ENCODE measurements at places on chromosomes 3 and 15.

GRCh38 chr15:74402873-74403587, 30.7 kb downstream of the SEMA7A start:
- peak; percentile 57 for DNase-seq

DNA sequence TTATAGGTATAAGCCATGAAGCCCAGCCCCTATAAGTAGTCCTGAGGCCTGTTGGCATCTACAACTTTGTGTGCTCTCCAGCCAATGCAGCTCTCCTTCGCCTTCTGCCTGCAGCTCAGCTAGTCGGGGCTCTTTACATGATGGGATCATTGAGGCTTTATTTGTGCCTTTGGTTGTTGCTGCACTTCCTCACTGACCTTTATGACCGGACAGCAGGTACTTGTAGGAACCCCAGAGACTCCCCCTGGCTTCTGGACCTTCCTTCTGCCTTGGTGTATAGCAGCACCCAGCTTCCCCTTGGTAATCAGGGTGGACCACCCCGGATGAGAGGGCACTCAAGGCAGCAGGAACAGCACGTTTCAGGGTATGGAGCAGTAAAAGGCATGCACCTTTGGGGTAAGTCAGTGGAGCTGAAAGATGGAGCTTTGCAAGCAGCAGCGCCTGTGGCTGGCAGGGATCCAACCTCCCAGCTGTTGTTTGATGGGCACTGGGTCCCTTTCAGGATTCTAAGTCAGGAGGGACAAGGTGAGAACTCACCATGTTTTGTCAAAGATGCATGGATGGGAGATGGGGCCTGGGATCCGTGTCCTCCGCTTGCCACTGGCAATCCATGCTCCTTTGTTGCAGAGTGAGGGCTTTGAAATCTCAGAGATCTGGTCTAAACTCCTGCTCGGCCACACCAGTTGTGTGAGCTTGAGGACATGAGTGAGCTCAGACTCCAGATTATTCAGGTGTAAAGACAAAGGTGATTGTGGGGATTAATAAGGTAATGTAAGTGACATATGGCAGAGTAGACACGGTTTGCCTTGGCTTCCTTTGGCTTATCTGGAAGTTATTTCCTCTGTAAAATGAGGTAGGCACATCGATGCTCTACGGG, 65.1 kb upstream of the KLF13 start:
- DNase-seq = no peak

DNA sequence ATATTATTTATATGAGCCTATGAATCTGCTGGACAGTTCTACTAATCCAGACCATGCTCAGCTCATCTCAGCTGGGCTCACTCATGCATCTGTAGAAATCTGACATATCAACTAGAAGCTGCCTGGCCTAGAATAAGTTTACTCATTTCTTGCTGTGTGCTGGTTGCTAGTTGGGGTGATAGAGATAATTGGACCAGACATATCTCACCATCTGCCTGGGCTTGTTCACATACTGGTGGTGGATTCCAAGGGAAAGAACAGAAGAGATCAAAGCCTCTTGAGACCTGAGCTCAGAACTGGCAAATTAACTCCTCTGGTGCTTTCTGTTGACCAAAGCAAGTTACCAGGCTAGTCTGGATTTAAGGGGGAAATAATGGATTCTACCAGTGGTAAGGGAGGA, 109.1 kb downstream of the NSUN3 start:
- DNase-seq = no peak

DNA sequence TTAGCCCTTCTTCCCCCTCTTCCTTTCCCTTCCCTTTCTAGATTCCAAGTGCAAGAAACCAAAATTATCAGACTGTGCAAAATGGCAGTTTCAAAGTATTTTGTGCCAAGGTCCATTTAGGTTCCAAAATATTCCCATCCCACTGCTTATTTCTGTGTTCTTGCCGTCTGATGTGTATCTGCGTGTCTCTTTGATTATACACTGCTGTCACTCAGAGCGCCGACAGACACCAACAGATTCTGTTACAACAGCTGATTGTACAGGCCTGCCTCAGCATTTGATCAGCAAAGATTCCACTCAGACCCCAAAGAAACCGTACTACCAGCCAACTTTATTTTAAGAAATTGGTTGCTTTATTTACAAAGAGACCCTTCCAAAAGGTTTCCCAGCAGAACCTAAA, 225.6 kb upstream of the SATB1 start:
- DNase-seq = no peak

- DNase-seq = no peak
Measured at GRCh38 chr15:44319385-44319784, 30.9 kb downstream of the GOLM2 start.

GRCh38 chr3:184004476-184004875, 13.2 kb downstream of the ABCC5 start:
- DNase-seq = peak; percentile 49

- no peak for DNase-seq
Measured at GRCh38 chr15:87602371-87602770, 654.2 kb downstream of the NTRK3 start.

DNA sequence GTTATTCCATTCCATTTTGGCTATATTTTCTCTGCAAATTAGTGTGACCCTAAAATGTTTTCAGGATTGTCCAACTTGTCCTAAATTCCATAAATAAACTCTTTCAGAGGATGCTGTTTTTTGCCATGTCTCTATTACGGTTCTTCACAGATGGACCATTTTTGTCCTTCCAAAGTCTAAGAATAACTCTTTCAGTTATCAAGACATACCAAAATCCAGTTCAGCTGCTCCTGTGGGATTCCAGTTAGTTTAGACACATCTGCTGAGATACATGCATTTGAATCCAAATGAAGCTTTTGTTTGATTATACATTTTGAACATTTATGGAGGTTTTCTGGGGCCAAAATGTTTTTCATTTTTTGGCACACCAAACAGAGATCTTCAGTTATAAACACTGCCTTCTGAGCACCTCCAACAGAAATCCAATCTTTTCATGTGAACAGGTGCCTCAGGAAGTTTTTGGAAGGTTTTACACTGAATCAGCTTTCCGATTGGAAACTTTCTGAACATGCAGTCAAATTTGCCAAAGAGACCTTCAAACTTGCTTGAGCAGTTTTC, 80.7 kb downstream of the TIGIT start:
- DNase-seq = no peak

- DNase-seq = peak; percentile 78
Measured at GRCh38 chr3:195003006-195003892, 267.7 kb downstream of the XXYLT1 start.

DNA sequence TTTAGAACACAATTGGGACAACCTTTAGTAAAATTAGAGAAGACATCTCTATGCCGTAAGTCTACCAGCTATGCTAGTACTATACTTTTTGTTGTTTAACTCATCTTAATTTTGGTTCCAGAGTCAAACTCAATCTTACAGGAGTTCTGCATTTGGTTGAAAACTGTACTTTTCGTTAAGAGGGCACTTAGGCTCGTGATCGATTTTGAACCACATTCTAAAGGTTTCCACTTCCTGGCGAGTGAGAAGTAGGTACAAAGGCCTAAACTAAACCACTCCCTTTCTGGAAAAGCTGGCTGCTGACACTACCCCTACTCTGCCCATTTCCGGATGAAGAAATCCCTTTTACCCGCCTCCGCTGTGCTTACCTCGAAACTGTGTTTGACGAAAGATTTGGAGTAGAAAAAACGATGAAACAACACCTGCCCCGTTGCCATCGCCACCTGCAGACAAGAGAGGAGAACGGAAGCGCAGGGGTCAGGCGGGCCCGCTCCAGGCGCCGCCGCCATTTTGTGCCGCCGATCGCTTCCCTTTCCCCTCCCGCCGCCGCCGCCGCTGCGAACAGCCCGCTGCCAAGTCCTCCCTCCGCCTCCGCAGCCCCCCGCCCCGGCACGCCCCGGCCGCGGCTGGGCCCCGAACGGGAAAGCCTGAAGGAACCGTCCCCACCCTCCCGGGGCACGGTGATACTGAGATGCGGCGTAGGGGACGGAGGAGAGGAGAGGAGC, 748 bp downstream of the CCNL1 start:
- peak; percentile 91 for DNase-seq

DNA sequence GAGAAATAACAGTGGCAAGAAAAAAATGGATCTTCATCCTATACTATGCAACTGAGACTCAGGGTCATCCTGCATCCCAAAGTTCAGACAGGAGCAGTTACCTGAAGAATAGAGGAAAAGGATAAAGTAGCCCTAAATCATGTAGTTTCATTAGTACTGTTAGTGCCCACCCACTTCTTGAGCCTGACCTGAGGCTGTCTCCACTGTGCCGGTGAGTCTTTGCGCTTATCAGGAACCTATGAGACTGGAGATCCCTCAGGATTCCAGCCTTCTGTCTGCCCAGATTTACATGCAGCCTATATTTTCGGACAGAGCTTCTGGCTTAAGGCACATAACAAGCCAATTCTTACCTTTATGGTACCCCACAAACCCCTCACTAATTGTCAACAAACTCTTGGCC, 791.6 kb downstream of the ROBO1 start:
- no peak for DNase-seq

- no peak for DNase-seq
Measured at GRCh38 chr3:12643010-12643380, 20.9 kb downstream of the RAF1 start.

GRCh38 chr15:25767356-25768151, 95.6 kb downstream of the ATP10A start:
- DNase-seq = no peak

Data from suppressor macrophage treated with lipopolysaccharide for 1 hour (primary cell).